ENCODE measurements at places on chromosomes 7 and 10.

DNA sequence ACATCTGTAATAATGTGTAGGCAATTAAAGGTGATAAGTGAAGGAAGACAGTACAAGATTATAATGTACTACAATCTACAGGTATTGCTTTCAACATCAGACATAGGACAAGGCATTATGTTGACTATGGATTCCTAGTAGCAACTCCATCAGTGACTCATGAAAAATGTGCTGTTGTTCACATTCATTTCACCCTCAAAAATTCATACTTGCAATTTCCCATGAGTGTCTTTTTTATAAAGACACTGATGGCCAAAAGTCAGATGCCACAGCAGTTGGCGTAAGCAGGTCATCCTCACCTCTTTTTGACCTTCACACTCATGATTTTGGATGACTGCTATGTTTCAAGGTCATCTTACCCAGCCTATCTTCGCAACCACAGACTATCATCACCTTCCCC, 100.0 kb upstream of the AMPH start:
- no peak for DNase-seq

DNA sequence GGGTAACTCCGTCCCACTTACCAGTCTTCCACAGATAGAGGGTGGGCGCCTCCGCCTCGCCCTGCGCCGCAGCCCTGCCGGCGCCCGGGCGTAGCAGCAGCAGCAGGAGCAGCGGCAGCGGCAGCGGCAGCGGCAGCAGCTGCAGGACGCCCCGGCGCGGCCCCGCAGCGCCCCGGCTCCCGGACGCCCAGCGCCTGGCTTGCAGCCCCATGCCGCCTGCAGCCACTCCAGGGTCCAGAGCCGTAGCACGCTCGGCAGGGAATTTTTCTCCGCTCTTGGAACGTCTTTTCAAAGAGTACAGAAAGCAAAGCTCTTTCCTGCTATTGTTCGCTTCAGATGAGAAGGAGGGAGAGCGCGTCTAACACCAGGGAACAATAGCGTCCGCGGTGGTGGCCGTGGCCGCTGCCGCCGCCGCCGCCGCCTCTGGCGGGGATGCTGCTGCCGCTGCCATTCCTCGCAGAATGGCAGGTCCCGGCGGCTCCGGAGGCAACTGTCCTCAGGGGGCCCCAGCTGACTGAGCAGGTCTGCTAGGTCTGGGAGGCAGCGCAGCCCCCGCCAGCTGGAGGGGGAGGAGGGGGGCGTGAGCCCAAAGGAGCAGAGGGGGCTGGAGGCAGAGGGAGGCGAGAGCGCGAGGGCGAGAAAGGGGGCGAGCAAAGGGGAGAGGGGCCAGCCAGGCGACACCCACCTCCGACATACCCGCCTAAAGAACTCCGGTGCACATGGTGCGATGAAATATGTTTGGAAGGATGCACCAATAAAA, at the start of gene THSD7A:
TSS of gene THSD7A (minus strand) at position 463 of the 760 bp plus-strand sequence. CDS start at position 211, 252 bp downstream.
- no peak for DNase-seq

DNA sequence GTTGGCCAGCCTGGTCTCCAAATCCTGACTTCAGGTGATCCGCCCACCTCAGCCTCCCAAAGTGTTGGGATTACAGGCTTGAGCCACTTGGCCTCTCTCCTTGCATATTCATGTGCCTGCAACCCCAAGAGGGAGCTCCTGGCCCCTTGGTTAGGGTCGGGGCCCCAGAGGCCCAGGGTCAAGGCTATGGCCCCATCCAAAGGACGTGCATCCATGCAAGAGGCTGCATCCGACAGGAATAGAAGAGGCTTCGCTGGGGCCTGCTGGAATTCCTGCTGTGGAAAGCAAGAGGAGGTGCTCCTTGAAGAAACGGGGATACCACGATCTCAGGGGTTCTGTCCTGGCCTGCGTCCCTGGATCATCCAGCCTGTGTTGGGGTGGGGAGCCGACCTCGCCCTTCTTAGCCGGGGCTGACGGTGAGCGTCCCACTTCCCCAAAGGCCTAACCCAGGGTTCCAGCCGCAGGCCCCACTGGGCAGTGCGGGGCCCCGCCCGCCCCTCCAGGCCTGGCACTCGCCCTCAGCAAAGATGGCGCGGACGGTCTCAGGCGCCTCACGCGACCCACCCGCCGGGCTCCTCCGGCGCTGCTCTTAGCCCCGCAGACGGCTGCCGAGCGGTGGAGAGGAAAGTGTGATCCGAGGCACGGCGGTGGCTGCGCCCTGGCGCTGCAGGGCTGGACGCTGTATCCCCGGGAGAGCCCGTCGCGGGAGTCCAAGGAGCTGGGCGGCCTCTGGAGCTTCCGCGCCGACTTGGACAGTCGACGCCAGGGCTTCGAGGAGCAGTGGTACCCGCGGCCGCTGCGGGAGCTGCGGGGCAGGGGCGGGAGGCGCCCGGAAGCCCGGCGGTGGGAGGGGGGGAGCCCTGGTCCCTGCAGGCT, 54.7 kb downstream of the ZNF727 start:
- DNase-seq: no peak

GRCh38 chr10:91690996-91691676, 58.3 kb upstream of the PPP1R3C start:
- DNase-seq: no peak

GRCh38 chr10:22067091-22067490, 63.6 kb upstream of the DNAJC1 start:
- DNase-seq: no peak

DNA sequence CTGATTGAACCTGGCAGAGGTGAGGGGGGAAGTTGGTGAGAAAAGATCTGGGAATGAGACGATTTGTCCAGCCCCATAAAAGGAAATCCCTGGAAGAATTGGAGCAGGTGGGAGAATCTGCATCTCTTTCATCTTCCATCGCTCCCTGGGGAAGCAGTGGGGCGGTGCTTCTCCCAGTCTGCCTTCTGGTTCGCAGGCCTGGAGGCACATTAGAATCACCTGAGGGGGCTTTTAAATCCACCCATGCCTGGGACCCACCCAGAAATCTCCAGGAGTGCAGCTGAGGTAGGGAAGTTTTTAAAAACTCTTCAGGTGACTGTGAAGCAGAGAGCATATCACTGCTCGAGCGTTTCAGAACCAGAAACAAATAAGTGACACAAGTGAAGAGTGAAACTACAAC, 26.7 kb upstream of the SYPL1 start:
- no peak for DNase-seq

DNA sequence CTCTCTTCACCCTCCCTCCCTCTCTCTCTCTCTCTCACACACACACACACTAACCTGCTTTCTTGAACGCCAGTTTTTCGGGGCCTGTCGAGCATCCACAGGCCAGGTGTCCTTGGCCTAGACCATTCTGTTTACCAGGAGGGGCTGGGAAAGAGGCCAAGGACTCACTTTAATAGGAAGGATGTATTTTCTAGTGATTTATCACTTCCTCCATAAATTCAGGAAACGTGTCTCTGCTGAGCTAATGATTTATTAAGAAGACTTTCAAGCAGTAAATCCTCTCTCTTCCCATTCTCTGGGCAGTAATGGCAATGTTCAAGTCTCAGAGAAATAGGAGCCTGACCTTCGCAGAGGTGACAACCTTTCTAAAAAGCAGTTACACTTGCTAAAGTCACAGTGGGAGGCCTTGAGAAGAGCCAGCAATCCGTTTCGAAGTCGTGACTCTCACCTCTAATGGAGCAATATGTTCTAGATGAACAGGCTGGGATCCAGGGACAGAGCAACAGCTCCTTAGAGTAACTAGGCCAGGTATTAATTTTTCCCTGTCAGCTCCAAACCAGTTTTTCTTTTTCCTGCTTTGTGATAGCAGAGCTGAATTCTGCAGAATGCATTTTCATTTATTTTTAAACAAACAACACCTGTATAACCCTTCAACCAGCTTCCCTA, 1357.5 kb upstream of the SORCS1 start:
- no peak for DNase-seq

DNA sequence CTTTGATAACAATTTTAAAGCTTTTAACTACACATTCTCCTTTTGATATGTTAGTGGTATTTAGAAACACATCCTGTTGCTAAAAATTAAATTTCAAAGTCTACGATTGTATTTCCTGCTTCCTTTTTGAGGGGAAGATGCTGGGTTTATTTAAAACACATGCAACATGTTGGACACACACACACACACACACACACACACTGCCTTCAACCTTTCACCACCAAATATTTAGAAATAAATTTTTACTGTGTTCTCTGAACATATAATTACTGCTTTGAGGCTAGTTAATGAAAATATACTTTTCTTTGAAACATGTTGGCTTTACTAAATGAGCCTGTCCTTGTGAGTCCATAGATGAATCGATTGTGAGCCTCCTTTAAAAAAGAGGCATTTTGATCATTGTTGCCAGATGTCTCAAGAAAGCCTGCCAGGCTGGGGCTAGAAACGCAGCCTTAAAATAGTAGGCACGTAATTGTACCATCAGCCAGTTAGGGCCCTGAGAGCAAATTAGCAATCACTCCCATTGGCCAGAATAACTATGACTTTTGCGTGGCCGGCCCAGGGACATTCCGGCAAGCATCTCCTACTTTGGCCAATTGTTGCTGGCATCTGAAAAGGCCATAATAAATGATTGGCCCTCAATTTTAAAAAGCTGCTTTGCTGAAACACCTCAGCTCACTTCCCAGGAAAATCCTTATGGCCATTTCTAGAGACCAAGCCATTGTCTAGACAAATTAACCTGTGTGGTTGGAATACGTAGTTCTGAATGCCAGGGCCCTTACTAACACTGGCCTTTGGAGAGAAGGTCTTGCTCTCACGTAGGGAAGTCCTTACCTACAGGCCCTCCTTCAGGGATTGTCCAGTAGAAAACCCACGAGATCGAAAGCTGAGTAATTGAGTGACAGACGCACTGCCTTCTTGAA, 9.9 kb upstream of the TEX36 start:
- DNase-seq: no peak

DNA sequence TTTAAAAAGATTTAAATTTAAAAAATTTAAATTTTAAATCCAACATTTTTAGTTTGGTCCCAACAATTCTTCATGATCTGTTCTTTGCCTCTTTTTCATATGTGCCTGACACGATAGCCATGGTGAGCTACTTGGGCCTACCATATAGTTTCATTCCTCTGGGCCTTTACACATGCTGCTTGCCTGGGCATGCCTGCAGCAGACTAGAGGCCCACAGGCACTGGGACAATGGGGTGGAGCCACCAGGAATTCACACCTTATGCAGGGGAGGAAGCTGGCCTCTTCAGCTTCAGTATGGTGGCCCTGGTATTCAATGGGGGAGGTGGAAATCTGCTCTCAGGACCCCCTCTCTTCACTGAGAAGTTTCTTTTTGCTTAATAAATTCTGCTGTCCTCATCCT, 37.8 kb upstream of the ZNF365 start:
- no peak for DNase-seq

DNA sequence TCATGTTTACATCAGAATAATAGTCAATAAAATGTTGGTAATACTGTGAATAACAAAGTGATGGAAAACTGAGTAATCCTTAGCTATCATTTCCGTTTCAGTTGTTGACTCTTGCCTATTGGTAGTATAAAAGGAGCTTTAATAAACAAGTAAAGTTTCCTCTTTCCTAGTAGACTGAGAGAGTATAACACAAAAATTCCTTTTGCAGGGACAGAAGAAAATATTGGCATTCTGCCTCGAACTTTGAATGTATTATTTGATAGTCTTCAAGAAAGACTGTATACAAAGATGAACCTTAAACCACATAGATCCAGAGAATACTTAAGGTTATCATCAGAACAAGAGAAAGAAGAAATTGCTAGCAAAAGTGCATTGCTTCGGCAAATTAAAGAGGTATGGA, 9.4 kb downstream of the KIF20B start:
- no peak for DNase-seq

DNA sequence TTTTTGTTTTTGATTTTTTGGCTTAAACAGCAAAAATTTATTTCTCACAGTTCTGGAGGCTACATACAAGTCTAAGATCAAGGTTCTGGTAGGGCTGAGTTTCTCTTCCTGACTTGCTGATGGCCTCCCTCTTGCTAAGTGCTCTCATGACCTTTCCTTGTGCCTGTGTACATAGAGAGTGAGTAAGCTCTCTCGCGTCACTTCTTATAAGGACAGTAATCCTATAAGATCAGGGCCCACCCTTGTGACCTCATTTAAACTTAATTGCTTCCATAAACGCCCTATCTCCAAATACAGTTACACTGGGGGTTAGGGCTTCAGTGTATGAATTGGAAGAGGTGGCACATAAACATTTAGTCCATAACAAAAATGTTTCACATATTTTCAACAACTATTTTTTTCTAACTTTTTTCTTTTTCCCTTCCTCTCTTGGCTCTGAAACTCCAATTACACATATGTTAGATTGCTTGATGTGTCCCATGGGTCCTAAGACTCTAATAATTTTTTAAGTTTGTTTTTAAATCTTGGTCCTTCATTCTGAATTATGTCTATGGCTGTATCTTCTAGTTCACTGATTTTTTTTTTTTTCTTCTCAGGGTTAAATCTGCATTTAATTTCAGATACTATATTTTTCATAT, 149.8 kb downstream of the HBP1 start:
- no peak for DNase-seq

DNA sequence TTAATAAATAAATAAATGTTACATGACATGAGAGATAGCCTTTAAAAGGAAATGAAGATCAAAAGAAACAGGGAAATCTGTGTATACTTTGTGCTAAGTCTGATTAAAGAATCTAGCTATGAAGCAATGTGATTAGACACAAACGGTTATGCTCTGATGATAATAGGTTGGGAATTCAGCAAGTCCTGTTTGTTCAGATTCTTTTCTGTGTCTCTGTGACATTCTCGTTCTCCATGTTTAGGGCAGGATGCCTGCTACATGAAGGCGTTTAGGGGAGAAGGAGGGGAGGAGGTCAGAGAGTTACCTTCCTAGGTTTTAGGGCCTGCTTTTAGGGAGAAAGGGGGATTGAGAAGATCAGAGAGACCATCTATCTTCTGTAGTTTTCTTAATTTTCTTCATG, 555.3 kb downstream of the DNAJB9 start:
- DNase-seq: no peak

DNA sequence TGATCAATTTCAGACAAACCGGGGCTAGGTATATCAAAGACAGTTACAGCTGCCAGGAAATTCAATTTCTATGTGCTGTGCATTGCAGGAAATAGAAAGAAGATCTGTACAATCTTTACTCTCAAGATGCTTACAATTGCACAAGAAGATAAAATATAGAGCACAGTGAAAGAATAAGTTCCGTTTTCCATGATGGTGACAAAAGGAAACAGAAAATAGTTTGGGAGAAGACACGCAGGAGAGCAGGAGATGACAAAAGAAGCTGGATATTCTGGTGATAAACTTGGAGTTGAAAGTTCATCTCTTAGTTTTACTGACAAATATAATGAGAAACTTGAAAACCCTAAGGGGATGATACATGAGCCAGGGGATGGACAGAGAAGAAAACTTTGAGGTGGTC, 646.0 kb downstream of the PARD3 start:
- no peak for DNase-seq

All from activated CD4-positive, alpha-beta T cell treated with anti-CD3 and anti-CD28 coated beads for 24 hours (primary cell).